ENCODE measurements at places on chromosomes 7 and 10.

GRCh38 chr10:20944789-20945502 is 47.8 kb upstream of the NEBL start:
- no peak for DNase-seq

DNA sequence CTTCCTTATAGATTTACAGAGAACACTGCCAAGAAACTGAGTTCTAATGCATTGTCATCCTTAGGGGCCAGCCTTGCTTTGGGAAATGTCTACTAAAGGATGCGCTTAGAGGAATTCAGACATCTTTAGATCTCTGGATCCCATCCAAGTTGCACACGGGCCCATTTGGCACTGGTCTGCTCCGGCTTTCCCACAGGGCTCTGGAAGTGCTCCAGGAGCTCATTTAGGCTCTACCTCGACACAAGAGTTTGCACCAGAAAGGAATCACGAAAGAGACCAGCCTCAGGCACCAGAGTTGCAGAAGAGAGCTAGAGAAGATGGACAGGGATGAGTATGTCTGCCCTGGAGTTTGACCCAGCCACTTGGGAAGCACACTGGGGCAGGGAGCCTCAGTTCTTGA is 150.1 kb upstream of the TMEM72 start:
- DNase-seq, result no peak

DNA sequence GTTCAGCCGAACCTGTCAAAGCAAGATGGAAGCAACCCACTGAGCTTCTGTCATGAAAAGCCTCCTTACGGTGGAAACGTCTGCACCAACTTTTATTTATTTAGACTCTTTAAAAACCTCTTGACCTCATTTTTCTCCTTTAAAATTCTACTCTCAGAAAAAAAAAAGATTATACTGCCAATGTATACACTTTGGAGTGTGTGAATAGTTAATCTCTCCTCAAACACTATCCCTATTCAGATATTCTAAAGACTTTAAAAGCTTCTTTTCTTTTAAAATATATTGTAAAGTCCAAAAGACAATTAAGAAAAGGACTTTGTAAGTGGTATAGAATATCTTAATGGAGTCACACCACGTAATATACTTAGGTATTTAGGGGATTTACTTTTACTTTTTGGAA is 335.2 kb upstream of the SEMA3D start:
- DNase-seq, result peak; percentile 52

- no peak for DNase-seq
Observed at GRCh38 chr7:4689668-4690067, 7.6 kb downstream of the FOXK1 start.

- no peak for DNase-seq
Observed at GRCh38 chr10:130647341-130647740, 511.1 kb downstream of the GLRX3 start.

DNA sequence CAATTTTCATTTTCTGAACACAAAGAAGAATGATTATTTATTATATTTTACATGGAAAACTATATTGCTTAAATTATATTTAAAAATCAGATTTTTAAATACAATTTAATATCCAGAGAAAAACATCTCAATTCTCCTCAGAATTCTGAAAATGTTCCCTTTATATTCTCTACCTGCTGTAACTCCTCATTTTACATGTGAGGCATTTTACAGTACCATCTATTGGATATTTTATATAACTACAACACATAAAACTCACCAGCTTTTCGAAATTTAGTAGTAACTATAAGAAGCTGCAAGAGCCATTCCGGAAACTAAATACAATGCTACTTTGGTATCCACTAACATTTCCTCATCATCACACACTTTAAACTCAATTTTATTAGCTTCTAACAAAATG is 264.6 kb downstream of the DGKB start:
- DNase-seq, result no peak

Measured in NCI-H187 (cell line).